ENCODE measurements at places on chromosomes 11 and 22. TPM values are rescaled to one million over a fixed set of nuclear protein-coding genes. Genes with fewer than 3 reads are reported as not detected.

- DNase-seq: no peak
Observed at GRCh38 chr22:17096071-17096470, 11.3 kb downstream of the IL17RA start.

GRCh38 chr11:14543260-14543659, 23.1 kb upstream of the PSMA1 start:
- no peak for DNase-seq

DNA sequence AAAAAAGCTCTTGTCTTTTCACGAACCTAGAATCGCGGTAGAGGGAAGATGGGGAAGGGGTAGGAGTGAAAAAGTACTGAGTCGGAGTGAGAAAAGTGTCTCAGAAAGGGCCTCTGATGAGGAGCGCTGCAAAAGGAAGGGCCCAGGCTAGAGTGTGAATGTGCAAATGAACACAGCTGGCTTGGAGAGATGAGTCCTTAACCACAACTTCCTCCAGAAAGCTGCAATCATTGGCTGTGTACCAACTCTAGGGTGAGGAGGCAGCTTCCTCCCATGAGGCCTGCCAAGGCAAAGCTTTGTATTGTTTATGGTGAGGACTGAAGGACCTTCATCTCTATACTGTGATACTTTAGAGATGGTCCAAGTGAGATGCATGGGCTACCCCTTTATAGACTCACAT, 566.9 kb upstream of the ANO5 start:
- no peak for DNase-seq

DNA sequence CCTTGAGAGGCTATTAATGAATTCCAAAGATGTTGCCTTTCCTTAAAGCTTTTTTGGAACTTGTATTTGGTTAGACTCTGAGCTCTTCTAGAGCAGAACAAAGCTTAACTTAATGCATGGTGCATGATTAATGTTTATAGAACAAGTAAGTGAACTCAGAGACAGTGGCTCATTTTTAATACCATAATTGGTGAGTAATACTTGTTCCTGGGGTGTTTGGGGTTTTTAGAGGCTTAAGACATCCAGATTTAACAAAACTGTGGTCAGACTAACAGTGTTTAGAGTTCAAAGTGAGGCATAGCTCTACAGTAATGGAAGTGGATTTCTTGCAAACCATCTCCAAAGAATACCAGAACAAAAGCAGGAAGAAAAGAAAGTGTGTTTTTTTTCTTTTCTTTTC, 73.7 kb upstream of the CTSC start:
- DNase-seq: no peak

- peak; percentile 10 for DNase-seq
Observed at GRCh38 chr11:18705651-18706281, 7.2 kb downstream of the TMEM86A start.

DNA sequence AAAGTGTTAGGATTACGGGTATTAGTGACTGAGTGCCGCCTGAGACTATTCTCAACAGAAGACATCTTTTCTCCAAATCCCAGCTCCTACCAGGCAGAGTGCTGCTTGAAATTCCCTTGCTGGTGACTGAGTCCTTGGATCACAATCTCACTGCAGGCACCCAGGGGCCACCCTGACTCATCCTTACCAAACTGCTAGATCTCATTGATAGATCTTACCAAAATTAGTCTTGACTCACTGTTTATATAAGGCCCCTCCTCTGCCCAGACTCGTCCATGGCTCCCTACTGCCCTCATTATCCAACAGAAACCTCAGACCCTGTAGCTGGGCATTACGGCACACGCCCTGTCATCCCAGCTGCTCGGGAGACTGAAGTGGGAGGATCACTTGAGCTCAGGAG, 14.7 kb downstream of the TBC1D10A start:
- no peak for DNase-seq

DNA sequence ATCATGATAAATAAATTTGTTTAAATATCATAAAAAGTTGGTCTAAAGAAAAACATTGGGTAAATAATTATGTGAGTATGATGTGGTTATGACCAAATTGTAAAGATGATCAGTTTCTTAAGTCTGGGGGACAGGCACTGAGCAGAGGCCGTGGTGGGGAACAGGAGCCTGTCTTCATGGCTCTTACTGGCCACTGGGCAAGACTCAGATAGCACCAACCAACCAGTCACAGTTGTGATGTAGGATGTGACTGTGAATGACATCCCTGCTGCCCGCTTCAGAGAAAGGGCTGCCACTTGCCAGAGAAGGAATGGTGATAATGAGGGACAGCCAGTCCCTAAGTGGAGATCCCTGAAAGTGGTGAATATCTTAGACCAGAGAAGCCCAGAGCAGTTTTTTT, 7.0 kb downstream of the PTPRJ start:
- no peak for DNase-seq

DNA sequence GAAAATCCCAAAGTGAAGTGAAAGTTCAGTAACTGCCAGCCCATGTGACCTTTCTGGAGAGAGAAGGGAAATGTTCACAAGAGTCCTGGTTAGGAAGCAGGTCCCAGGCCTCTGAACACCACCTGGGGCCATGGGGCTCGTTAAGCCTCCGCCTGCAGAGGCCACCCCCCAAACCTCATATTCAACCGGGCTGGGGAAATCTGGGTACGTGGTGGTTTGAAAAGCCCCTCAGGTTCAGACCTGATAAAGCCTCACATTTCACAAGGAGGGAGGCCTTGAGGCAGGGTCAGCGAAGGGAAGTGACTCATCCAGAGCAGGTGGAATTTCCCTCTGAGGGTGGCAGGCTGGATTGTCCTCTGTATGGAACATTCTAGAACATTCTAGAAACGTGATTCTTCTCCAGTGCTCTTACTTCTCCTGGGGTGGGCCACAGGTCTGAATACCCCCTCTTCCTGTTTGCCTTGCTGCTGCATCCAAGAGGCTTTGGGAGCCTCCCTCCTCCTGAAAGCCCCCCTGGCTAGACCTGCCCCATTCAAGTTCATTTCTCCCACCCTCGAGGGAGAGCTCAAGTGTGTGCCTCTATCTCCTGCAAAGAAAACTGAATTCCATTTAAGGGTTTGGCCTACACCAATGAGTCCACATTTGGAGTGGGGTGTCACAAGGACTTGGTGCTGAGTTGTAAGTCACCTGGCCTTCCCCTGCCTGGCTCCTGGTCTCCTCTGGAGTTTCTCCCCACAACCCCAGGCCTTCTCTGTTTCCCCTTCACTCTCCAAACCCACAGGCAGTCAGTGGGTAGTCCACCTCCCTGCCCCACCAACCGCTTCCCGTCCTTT, 6.3 kb downstream of the FXYD2 start:
- DNase-seq: no peak

DNA sequence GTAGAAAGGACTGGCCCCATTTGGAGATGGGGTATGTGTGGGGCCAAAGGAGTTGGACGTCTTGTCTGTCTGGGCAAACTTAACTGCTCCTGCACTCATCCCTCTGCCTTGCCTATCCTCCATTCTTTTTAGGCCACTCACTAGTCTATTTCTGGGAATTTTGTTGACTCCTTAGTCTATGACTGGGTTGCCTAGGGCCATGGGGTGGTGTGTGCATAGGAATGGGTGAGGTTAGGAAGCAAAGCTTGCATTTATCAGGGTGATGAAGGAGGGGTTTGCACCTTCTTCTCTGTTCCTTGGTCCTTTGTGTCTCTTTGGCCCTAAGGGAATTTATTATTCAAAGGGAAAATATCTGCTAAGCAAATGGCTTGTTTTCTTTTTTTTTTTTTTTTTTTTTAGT, 80.9 kb upstream of the OR9Q1 start:
- DNase-seq: no peak

- peak; percentile 37 for DNase-seq
Observed at GRCh38 chr22:41919357-41920224, 4.7 kb upstream of the SHISA8 start.

GRCh38 chr11:78656327-78656726, 81.7 kb upstream of the NARS2 start:
- no peak for DNase-seq

DNA sequence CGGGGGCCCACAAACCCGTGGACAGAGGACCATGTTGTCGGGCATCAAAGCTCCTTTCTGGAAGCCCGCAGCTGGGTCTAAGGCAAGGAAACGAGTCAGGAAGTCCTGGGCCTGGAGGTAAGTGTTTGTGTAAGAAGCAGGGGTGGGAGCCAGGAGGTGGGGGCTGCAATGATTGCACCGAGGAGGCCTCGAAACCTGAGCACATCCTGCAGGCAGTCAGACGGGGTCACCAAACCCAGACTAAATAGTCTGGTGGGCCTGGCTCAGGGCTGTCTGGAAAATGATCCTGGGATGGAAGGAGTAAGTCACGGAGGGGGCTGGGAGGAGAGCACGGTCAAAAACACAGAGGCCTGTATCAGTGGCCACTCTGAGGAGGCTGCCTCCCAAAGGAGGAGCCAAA, 539.2 kb downstream of the MN1 start:
- no peak for DNase-seq

DNA sequence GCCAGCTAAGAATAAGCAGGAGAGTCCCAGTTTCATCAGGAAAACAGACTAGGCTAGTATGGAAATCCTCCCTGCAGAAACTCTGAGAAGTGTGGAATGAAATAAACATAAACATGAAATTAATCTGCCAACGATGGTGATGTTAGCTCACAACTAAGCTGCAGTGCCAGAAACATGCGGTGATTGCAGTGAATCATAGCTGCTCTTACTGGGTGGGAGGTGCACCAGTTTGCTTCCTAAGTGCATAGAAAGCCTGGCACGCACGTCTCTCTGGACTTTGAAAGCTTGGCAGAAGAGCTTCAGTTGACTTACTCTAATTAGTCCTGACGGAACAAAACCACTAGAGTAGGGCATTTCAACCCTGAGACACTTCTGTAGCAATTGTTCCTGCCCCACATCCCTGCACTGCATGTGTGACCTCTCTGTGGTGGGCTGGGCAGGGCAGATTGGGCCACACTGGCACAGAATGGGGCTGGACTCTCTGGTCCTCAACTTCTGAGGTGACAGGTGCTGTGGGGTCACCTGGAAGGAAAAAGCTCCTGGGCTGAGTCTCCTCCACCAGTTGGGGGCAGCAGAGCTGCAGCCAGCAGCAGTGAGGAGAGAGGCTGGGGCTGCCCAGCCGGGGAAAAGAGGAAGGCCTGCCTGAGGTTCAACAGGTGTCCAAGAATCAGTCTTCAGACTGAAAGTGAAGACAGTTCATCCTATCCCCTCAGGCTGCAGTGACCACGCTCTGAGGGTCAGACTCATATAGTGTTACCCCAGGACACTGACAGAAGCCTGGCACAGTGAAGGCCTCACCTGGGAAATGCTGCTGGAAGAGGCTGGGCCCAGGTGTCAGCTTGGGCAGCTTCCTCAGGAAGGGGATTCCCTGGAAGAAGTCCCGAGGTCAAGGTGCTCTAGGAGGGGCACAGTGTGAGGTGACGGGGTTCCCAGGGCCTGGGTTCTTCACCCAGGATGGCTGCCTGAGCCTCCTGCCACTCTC, 40.5 kb downstream of the GGTLC2 start:
- no peak for DNase-seq

- no peak for DNase-seq
Observed at GRCh38 chr11:71429701-71430100, 18.5 kb downstream of the DHCR7 start.

GRCh38 chr11:14969901-14970323, 2.2 kb downstream of the CALCA start:
- DNase-seq: peak; percentile 5

GRCh38 chr11:34632105-34632791, 11.4 kb downstream of the EHF start:
- no peak for DNase-seq

- DNase-seq: no peak
Observed at GRCh38 chr11:134905928-134906327, 493.9 kb upstream of the B3GAT1 start.

GRCh38 chr11:46850829-46851380, 4.8 kb upstream of the CKAP5 start:
- no peak for DNase-seq

DNA sequence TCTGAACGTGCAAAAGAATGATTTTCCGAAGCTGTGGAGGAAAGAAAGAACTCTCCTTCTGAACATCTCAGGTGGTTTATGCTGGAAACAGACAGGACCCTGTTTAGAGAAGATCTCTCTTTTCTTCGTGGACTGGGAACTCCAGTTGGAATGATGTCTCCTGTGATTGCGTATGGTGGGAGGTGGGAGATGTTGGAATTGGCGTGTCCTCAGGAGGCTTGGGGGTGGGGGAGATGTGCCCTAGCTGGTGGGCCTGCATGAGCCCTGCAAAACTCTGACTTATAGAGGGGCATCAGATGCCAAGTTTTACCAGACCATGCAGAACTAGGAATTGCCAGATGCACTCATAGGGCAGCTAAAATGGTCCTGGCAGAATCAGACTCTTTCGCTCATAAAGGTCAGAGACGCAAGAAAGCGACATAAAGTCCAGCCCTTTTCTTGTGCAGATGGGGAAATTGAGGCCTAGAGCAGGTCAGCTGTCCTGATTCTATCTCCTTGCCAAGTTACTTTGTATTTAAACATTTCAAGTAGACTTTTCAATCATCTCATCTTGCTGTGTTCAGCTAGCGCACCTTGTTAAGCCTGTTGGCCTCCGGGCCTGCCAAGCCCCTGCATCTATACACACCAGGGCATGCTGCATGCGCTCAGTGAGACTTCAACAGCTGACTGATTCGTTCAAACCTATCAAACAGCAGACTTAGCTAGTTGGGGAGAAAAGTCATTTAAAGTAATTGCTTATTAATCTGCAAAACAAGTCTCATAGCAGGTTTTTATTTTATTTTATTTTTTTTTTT, 34.2 kb upstream of the EHF start:
- DNase-seq: no peak

- peak; percentile 24 for DNase-seq
Observed at GRCh38 chr11:18243783-18244362, 4.6 kb downstream of the SAA2 start.

DNA sequence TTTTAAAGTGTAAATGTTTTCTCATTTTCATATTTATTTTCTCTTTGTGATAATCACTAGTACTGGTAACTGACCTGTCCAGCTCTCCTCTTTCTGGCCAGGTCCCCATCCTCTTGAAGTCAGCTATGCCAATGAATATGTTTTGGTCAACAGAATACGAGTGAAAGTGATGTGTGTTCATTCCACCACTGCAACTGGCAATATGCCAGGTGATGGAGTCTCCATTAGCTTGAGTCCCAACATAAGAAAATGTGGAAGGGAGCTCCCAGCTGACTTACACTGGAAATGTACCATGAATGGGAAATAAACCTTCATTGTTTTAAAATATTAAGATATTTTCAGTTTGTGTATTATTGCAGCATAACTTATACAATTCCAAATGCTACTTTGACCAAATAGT, 75.8 kb downstream of the CCDC34 start:
- no peak for DNase-seq

Gene ST14
- 0.94 TPM for total RNA-seq

Gene HORMAD2
- not detected for total RNA-seq

Gene EMID1
- not detected for total RNA-seq

Gene RTL10
- total RNA-seq: 30.9 TPM

Gene SOX6
- not detected for total RNA-seq

Gene TRIM48
- total RNA-seq: not detected

Gene HPS5
- 20.0 TPM for total RNA-seq

Gene SCUBE1
- not detected for total RNA-seq

Gene A4GALT
- total RNA-seq: not detected

Gene DNAJB7
- total RNA-seq: not detected

Gene TMEM45B
- total RNA-seq: 6.1 TPM

Gene AHNAK
- 227 TPM for total RNA-seq

Gene TRMT2A
- 123 TPM for total RNA-seq

Gene MMP7
- total RNA-seq: not detected

Gene SLC6A5
- total RNA-seq: not detected

Gene NXPE4
- total RNA-seq: not detected

Gene GRM5
- total RNA-seq: not detected

Measured in naive thymus-derived CD8-positive, alpha-beta T cell (primary cell).